ENCODE measurements at places on chromosomes 1 and 21. TPM values are rescaled to one million over a fixed set of nuclear protein-coding genes. Genes with fewer than 3 reads are reported as not detected.
A peak's percentile ranks its signal among the peaks of the same experiment; 100 is the strongest.

Gene NCF2
- 9.3 TPM for total RNA-seq

Gene NCAM2
- total RNA-seq, result not detected

Gene NFASC
- not detected for total RNA-seq

Gene LHX8
- total RNA-seq, result not detected

Gene KRTAP13-2
- not detected for total RNA-seq

Gene UTS2
- total RNA-seq, result 8.0 TPM

Gene SETD4
- total RNA-seq, result 15.0 TPM

Gene NPR1
- total RNA-seq, result not detected

Gene ASCL5
- total RNA-seq, result 0.27 TPM

Gene OR2L2
- total RNA-seq, result 0.35 TPM

Gene CFHR3
- total RNA-seq, result not detected

- DNase-seq, result no peak
These were observed 15.8 kb upstream of the TRIM45 start for GRCh38 chr1:117137281-117137855.

- DNase-seq, result no peak
These were observed 11.6 kb downstream of the MTARC1 start for GRCh38 chr1:220798338-220798737.

DNA sequence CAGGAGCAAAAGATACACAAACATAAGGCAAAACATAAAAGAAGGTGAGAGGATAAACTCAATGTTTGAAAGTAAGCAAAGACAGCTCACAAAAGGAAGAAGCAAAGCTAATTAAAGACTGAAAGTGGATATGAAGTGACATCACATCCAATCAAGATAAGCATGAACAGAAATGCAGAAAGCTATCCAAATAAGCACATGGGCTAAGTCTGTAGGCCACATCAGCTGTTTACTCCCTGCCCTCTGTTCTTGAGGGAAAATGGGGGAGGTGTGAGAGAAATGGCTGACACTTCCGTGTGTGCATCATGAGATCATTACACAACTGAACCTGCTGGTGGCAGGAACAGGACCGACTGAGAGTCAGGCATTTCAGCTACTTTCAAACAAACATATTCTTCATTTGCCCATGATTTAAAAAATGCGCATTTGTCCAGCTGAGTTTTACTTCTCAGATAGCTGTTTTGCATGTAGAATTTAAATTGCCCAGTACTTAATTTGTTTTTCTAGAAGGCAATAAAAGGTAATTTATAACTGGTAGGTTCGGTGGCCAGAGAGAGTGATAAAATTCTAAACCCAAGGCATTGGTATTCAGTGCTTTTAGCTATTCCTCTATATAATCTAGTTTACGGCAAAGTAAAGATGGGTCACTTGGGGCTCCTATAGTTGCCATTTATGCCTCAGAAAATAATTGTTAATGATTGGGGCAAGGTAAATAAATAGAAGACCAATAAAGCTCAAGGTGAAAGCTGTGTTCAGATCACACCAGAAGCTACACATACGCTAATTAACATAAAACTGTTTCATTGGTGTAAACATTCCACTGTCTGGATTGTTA, 27.2 kb upstream of the MAN1A2 start:
- DNase-seq, result peak; percentile 60

GRCh38 chr1:50929376-50929958, 30.6 kb downstream of the FAF1 start:
- DNase-seq, result no peak

- no peak for DNase-seq
These were observed 313.9 kb downstream of the BARHL2 start for GRCh38 chr1:90402893-90403849.

DNA sequence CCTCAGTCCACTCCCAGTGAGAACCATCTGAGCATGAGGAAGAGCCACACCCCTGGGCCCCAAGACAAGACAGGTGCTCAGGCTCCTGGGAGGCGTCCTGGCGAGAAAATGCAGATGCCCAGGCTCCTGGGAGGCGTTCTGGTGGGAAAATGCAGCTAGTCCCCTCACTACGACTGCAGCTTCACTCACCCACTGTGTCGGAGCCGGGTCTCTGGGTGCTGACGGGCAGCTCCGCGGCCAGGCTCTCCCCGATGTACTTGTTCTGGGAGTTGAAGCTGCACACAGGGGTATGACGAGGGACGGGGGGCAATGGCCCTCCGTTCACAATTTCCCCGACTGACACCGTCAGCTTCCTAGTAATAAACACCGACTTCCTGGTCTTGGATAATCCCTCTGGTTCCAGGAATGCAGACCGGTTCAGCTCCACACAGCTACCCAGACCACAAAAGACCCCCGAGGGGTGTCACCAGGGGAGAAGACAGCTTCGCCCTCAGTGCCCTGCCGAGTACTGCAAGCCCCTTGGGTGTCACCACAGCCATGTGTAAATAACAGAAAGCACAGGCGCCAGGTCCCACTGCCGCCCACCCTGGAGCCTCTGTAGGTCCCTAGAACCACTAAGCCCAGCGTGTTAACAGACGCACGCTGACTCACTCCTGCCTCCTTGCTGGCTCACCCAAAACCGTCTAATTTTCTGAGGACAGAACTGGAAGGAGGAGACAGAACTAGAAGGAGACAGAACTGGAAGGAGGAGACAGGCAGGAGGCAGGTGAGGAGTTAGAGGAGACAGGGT, 19.5 kb downstream of the MCM3AP start:
- DNase-seq, result no peak

DNA sequence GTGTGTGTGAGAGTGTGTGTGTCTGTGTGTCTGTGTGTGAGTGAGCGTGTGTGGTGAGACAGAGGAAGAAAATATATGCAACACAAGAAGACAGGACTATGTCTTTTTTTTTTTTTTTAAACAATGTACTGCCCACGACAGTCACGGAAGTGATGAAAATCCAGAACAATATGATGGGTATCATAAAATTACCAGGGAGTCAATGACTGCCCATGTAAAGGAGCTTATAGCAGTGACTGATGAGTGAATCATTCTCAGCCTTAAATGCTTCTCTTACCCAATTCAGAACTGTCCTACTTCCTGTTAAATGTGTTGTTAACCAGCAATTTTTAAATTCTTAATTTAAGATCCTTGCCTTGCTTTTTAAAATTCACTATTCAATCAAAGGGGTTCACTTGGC, 46.6 kb downstream of the RGS7 start:
- no peak for DNase-seq

GRCh38 chr1:180630408-180631193, 1.2 kb upstream of the XPR1 start:
- no peak for DNase-seq

GRCh38 chr1:209601809-209602657, 18.5 kb downstream of the CAMK1G start:
- DNase-seq, result peak; percentile 5

GRCh38 chr1:103516693-103517092, 8.8 kb upstream of the RNPC3 start:
- no peak for DNase-seq

DNA sequence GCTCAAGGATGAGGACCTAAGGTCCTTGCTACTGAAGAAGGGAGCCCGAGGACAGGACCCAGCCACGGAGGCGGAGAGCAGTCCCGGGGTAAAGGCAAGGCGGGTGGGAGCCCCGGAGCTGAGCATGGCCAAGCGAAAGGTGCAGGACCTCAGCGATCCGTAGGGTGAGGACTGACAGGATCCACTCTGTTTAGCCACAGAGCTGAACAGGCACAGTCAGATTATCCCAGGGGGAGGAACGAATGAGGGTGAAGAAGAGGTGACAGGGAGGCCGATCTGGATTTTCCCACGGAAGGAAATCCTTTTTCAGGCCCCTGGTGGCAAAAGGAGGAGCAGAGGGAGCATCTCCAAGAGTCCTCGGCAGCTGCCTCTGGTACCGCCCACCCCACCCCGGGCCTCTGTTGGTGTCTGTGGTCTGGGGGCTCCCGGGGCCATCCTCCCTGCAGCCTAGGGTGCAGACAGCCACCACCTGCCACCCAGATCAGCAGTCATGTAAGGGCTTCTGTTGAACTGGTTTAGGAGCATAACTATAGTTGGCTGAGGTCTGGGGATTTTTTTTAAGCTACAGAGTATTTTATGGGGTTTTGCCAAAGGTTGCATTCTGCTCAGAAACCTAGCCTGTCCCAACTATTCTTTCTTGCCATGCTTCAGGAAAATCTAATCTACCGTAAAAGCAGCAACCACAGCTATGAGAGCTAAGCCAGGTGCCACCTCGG, 32.3 kb upstream of the LBR start:
- no peak for DNase-seq

DNA sequence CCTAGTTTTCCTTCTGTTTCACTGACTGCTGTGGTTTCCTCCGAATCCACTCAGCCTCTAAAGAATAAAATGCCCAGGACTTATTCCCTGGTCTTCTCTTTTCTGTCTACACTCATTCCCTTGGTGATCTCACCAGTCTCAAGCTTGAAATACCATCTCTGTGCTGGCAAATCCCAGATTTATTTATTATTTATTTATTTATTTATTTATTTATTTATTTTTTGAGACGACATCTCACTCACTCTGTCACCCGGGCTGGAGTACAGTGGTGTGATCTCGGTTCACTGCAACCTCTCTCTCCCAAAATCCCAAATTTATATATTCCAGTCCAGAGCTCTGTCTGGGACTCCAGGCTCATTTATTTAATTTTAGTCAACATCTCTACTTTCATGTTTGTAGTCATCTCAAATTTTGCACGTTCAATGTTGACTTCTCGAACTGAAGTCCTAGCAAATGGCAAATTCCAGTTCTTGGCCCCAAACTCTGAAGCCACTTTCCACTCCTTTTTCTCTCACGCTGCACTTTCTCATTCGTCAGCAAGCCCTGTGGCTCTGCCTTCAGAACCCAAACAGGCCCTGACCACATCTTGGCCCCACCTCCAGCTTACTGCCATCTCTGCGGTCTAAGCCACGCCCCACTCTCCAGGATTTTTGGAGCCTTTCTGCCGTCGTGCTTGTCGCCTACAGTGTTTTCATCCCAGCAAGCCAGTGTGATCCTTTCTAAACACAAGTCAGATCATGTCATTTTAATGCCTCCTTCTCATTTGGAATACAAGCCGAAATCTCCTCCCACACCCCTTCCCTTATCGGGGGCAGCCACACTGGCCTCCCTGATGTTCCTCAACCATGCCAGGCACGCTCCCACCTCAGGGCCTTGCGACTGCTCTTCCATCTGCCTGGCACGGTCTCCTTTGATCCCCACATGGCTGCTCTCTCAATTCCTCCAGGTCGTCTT, 14.2 kb upstream of the TENT5B start:
- DNase-seq, result no peak

DNA sequence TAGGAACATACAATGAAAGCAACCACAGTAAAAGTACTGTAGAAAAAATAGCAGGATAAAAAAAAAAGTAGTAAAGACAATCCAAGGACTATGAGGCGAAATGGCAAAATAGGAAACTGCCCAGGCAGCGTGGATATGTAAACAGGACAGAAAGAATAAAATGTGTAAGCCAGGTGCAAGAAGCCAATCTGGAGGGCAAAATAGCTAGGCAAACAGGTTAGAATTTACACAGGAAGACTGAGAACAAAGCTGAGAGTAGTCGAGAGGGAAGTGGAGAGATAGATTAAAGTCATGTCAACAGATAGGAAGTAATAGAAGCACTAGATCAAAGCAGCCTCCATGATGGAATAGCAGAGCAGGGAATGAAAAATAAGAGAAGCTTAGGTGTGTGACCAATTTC, 124.2 kb upstream of the B3GALT2 start:
- DNase-seq, result no peak

- no peak for DNase-seq
These were observed 5.8 kb downstream of the TTC22 start for GRCh38 chr1:54795356-54795665.

GRCh38 chr1:31548907-31549808, 27.2 kb upstream of the TINAGL1 start:
- peak; percentile 88 for DNase-seq

DNA sequence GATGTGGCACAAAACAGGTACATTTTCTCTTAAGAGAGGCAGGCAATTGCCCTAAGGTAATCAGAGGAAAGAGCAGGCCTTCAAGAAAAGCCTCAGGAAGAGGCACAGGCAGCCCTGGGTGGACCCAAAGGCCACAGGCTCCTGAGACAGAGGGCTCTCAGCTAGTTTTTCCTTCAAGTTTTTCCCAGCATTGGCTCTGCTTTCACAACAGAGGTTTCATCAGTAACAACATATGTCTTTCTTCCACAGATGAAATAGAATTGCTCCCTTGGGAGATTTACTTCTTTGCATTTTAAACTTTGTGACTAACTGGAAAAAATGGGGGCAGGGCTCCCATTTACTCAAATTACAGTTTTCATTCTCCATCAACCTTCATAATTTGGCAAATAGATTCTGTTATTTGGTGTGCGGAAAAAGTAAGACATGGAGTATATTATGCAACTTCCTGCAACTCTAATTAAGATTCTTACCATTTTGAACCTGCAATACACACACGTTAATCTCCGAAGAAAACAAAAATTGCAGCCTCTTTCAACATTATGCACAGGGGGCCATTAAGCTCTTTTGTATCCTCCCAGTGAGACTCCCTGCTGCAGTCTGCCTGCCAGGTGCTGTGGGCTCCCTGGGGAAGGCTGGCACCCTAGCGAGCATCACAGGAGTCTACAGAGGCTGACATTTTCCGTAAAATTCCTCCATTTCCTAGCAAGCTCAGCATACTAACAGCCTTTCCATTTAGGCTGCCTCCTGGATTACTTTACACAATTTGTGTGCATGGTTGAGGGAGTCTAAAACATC, 282.3 kb downstream of the USH2A start:
- DNase-seq, result no peak

- DNase-seq, result no peak
These were observed 1.6 kb upstream of the DYRK3 start for GRCh38 chr1:206633708-206634121.

DNA sequence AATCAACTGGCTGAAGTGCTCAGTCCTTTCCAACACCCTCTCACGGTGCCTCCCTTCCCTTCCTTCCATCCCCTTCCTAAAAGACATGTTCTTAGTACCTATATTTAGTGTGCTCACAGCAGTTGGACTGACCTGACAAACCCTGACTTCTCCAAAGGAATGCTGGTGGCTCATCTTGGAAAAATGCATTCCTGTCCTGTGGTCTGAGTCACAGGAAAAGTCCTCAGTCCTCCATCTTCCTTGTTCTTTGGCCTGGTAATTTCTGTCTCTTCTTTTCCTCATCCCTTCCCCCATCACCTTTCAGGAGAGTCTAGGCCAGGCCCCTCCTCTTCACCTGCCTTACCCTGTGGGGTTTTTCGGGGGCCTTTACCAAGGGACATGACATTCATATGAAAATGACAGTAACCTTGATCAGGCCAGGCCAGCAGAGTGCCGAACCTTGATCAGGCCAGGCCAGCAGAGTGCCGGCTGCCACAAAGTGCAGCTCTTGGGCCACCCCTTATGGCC, 7.2 kb downstream of the ATP1B1 start:
- no peak for DNase-seq

- no peak for DNase-seq
These were observed 79.5 kb upstream of the ZNF648 start for GRCh38 chr1:182141040-182141439.

- DNase-seq, result no peak
These were observed 380.7 kb downstream of the SEC16B start for GRCh38 chr1:177589166-177589565.

- no peak for DNase-seq
These were observed 94.5 kb downstream of the SYT2 start for GRCh38 chr1:202615501-202616354.

GRCh38 chr1:37392051-37392450, 82.3 kb upstream of the ZC3H12A start:
- DNase-seq, result no peak

GRCh38 chr1:183859119-183859518, 54.2 kb downstream of the RGL1 start:
- DNase-seq, result no peak

- DNase-seq, result no peak
These were observed 185.9 kb upstream of the ATP1B1 start for GRCh38 chr1:168920456-168921094.

- no peak for DNase-seq
These were observed 7.0 kb downstream of the DIP2A start for GRCh38 chr21:46465651-46466050.

GRCh38 chr1:11727119-11727518, 8.8 kb upstream of the AGTRAP start:
- DNase-seq, result no peak

Measured in CD4-positive, CD25-positive, alpha-beta regulatory T cell (primary cell).